ENCODE measurements at places on chromosomes 3 and 15.

DNA sequence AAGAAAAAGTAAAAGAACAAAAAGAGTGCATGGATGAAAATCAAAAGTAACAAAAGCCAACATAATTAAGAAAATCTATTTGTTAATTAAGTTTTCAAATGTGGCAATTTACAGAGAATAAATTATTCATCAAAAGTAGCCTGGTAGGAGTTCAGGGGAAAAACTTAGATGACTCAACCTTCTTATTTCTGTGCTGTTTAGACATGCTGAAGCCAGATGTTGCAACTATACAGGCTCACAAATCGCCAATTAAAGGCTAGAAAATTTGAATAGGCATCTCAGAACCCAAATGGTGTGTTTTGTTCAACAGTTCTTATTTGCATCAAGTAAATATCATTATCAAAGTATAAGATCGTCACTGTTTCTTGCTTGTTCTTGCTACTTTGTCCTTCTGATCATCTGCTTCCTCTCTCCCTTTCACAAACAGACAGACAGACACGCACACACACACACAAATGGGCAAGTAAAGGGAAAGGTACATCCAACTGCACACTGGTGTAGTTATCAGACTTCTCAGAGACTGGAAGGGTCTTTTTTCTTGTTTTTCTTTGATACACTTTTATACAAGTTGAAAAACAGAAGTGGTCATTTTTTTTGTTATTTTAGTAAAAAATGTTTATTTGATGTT, 572.2 kb downstream of the MECOM start:
- DNase-seq = no peak

DNA sequence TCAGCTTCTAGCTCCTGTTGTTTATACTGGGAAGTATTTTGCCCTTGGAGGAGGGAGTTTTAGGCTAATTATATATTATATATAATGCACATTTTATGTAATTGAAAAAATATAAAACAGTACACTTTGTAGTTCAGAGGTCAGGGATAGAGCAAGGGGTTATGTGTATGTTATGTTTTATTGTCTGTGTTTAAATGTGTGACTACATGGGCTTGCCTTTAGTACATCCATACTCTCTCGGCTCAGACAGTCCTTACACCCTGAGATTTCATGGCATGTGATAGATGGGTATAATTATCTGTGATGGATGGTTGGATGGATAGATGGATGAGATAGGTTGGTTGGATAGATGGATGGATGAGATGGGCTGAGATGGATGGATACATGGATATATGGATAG, 17.4 kb upstream of the ST3GAL6 start:
- no peak for DNase-seq

DNA sequence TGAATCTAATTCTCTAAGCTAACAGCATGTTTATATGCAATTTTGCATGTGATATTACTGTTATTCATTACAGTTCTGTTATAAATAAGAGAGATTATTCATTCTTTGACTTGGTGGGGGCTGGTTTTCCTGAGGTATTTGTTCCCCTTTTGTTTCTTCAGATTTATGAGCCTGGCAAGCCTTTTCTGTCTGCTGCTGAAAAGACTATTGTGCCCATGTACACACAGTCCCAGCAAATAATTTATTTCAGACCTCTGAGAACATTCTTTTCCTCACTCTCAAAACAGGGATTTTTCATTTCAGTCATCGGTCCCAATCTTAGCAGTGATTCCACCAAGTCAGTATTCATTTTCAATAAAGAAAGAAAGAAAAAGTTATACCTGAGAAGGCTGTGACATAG, 716.8 kb downstream of the NSUN3 start:
- DNase-seq = no peak

- DNase-seq = no peak
Measured at GRCh38 chr3:127524296-127524896, 66.1 kb downstream of the TPRA1 start.

GRCh38 chr3:170421111-170421641, 2.5 kb downstream of the CLDN11 start:
- no peak for DNase-seq

- peak; percentile 72 for DNase-seq
Measured at GRCh38 chr15:79028411-79028964, 62.1 kb downstream of the RASGRF1 start.

GRCh38 chr3:55622116-55622515, 135.0 kb upstream of the WNT5A start:
- DNase-seq = no peak

GRCh38 chr3:139106013-139106932, 61.6 kb upstream of the PRR23C start:
- no peak for DNase-seq

DNA sequence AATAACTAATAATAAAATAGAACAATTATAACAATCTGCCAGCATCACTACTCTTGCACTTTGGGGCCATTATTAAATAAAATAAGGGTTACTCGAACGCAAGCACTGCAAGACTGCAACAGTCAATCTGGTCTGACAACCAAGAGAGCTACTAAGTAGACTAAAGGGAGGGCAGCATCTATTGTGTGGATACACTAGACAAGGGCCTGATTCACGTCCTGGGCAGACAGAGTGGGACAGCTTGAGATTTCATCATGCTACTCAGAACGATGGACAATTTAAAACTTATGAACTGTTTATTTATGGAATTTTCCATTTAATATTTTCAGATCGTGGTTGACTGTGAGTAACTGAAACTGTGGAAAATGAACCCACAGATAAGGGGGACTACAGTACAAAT, 39.5 kb downstream of the TNIK start:
- DNase-seq = no peak

- DNase-seq = no peak
Measured at GRCh38 chr15:64558460-64559179, 98.2 kb downstream of the ZNF609 start.

GRCh38 chr15:71515375-71516186, 294.8 kb upstream of the NR2E3 start:
- no peak for DNase-seq

DNA sequence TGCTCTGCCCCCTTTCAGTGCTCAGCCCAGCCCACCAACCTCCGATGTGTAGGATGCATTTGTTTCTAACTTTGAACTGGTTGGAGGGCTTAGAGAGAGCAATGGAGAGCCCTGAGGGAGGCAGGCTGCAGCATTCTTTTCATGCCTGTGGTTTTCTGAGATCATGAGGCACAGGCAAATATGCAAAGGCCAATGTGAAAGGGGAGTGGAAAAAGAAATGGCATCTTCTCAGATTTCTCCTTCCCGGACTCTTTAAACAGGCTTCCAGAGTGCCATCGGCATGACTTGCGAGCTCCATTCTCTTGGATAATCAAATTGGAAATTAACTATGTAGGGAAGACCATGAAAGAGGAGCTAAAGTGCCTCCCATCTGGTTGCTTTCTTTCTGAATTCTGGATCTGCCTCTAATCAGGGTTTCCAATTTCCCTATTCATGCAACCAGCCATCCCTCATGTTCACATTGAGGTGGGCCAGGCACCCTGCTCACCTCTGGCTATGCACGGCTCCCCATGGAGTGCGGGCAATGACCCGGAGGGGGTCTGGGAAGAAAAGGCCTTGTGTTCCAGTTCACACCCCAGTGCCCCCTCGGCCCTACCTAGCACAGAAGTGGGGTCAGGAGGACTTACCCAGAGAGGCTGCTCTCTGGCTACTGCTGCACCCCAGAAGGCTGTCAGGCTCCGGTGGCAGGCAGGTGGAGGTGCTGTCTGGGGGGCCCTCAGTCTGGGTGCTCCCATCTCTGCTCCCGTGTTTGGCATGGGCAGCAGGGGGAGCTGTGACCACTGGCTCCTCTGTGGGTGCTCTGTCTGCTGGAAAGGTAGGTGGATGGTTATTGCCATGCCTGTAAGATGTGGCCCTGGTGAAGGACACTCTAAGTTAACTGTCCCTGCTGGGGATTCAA, 16.1 kb downstream of the AMOTL2 start:
- DNase-seq = no peak

DNA sequence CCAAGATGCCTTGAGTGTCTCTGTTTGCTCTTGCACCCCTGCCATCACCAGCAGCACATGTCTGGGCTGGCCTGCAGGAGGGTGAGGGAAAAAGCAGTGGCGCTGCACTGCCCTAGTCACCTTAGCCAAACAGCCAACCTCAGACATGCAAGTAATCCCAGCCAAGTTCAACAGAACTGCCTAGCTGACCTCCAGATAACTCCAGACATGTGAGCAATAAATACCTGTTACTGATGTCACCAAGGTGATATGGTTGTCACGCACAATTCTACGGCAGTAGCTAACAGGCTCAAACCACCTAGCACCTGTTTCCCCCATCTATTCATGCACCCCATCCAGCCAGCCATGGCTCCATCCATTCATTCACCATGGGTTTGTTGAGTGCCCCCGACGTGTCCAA, 99.9 kb downstream of the SRGAP3 start:
- DNase-seq = no peak

DNA sequence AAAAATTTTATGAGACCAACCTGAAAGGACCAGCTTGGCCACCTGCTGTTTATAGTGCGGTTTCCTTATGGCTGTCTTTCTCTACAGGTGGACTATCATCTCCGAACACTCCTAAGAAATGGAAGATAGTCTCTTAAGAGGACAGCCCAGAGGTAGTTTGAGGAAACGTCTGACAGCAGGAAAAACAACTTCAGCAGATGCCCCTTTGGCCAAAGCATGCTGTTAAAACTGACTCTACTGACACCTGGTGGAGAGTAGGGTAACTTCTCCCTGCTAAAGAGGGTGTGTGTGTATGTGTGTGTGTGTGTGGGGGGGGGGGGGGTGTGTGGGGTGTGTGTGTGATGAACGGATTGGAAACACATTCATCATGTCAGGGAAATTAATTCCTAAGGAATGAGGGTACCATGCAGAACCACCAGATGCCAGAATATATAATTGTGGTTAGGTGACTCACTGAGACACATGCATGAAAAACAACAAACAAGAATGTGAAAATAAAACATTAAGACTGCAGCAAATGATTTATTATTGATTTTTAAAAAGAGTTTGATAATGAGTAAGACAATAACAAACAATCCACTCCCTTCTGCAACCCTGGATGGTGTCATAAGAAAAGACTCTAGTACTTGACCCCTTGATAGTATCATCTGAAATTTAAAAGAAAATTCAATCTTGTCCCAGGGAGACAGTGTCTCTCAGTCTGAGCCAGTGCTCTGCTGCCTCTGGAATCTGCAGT, 256.5 kb downstream of the THRB start:
- peak; percentile 74 for DNase-seq

Data from D341Med (cell line).